ENCODE measurements at places on chromosomes 5 and 9. TPM values are rescaled to one million over a fixed set of nuclear protein-coding genes. Genes with fewer than 3 reads are reported as not detected.

LEAP2 gene
- 1.2 TPM for total RNA-seq

TTC16 gene
- total RNA-seq: 1.0 TPM

NR5A1 gene
- 0.26 TPM for total RNA-seq

THBS4 gene
- total RNA-seq: 3.3 TPM

TLR4 gene
- total RNA-seq: 62.1 TPM

PPP2CA gene
- total RNA-seq: 109 TPM

GABRB2 gene
- total RNA-seq: 1.7 TPM

ZNF367 gene
- 10.1 TPM for total RNA-seq

SLC4A9 gene
- not detected for total RNA-seq

DAPK1 gene
- 78.2 TPM for total RNA-seq

FAM153A gene
- total RNA-seq: 1.1 TPM

CDX1 gene
- 0.52 TPM for total RNA-seq

TSLP gene
- 1.6 TPM for total RNA-seq

FCN2 gene
- total RNA-seq: not detected

QRFP gene
- not detected for total RNA-seq

AK8 gene
- total RNA-seq: 0.55 TPM

ARRDC1 gene
- total RNA-seq: 63.6 TPM

OR1Q1 gene
- not detected for total RNA-seq

SRA1 gene
- total RNA-seq: 25.1 TPM

CFAP157 gene
- 7.6 TPM for total RNA-seq

SRD5A1 gene
- total RNA-seq: 10.1 TPM

ANKRD34B gene
- 2.8 TPM for total RNA-seq

TRUB2 gene
- total RNA-seq: 23.7 TPM

HTR1A gene
- total RNA-seq: not detected

GLE1 gene
- total RNA-seq: 27.8 TPM

CXCL14 gene
- 57.2 TPM for total RNA-seq

ESM1 gene
- 1.8 TPM for total RNA-seq

CEP72 gene
- 5.5 TPM for total RNA-seq
